Lower leg skin (tissue), 4 donors: ENCODE measurements at places on chromosomes 12 and 14.
A peak's percentile ranks its signal among the peaks of the same experiment; 100 is the strongest.

- DNase-seq = no peak
Observed at GRCh38 chr14:59026081-59026480, 162.4 kb upstream of the DAAM1 start.

- peak; percentile 43 for DNase-seq
Observed at GRCh38 chr12:110940933-110941332, 20.6 kb upstream of the MYL2 start.

DNA sequence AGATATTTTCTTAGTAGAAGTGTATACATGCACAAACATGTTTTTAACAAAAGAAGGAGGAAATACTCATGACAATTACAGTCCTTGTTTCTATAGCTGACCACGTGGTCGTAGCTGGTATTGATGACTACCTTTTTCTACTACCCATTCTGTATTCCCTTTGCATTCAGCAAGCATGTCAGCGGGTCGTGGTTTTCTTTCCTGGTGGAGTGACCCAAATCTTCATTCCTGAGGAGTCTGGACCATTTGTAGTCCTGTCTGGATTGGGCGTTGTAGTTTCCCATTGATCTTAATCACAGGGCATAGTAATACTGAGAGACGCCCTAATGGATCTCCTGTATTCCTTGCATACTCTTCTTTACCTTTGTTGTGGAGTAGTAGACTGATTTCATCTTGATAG, 472.1 kb upstream of the RGS6 start:
- no peak for DNase-seq

- DNase-seq = no peak
Observed at GRCh38 chr14:64726585-64726890, 22.3 kb downstream of the PLEKHG3 start.

- DNase-seq = peak; percentile 60
Observed at GRCh38 chr14:55446127-55446736, 5.8 kb upstream of the TBPL2 start.

- DNase-seq = no peak
Observed at GRCh38 chr12:109449845-109450532, 27.1 kb downstream of the KCTD10 start.

GRCh38 chr12:5882511-5883190, 62.4 kb downstream of the ANO2 start:
- DNase-seq = no peak

DNA sequence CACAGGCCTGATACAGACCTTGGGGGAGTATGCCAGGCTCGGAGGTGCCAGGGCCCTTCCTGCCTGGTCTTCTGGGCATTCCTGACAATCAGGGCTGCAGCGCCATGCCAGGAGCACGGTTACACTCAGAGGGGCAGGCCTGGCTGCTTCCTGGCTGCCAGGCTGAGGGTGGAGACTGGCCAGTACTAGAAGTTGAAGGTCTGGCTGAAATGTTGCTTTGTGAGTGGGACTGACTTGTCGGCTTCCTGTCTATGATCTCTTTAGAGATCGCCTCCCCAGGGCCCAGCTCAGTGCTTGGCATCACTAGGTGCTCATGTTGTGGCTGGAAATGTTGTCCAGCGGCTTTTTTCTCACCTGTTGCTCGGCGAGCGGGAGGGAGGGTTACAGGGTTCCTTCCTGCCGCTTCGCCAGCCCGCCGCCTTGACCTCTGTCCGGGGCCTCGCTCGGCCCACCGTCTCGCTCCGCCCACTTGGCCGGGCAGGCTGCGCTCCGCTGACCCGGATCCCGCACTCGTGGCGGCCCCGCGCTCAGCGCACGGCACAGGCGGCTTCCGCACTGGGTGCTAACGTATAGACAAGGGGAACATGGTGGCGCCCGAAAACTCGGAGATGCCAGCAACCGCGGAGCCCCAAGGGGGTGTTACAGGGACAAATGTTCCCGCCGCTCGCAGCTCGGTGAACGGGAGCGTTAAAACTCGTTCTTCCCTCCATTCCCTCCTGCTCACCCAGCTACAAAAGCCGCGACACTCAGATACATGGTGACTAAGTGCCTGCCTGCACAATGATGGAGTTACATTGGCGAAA, 32.6 kb downstream of the PAPLN start:
- no peak for DNase-seq

DNA sequence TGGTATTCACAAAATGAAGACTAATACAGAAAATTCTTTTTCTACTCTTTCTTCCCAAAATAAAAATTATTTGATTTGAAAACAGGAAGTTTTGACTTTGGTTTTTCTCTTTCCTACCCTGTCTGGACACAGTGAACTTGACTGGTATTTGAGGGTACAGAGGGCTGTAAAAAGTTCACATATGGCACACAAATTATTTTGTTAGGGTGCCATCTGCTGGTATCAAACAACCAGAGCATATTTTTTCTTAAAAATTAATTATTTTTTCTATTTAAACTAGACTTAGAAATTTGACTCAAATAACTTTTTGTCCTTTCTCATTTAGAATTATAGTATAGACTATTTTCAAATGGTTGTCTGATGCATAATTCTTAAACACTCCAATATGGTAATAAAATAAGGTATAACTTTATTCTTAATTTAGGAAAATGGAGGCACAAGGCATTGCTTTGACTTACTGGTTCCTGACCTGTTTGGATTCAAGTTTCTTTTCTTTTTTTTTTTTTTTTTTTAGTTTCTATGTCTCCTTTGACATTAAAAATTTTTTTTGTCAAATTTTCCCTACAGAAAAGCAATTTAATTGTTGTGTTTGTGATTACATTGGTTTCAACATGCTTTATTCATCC, 390.6 kb downstream of the PRKD1 start:
- no peak for DNase-seq

DNA sequence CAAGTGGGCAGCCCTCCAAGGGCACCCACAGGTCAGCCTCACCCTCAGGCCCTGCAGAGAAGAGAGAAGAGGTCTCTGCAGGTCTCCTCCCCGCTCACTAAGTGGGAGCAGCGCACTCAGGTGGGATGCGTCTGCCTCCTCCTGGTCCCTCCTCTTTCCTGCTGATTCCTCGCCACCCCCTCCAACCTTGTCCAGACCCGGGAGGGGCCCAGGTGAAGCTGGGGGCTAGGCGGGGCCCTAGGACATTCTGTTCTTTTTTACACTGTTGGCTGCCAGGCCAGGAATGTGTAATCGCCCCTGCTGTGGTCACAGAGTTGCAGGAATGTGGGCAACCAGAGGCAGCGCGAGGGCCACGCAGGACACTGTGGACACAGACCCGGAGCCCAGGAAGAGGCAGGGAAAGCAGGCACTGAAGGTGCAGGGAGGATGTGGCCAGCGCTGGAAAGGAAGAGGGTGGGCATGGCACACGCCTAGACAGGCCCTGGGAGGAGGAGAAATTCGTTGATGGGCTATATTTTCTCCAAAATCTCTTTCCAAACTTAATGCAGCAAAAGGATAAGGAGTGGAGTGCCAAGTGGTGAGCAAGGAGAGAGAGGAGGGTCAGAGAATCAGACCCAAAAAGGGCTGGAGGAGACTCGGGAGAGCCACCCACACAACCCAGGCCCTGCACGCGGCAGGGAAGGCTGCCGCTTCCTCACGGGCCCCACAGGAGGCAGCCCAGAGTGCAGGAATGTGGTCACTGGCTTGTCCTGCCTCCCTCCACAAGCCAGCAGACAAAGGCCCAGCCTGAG, 911 bp upstream of the SCNN1A start:
- peak; percentile 91 for DNase-seq

GRCh38 chr12:54036620-54037359, 3.9 kb downstream of the HOXC5 start:
- no peak for DNase-seq

- peak; percentile 78 for DNase-seq
Observed at GRCh38 chr12:53065975-53066931, 12.9 kb downstream of the SPRYD3 start.

DNA sequence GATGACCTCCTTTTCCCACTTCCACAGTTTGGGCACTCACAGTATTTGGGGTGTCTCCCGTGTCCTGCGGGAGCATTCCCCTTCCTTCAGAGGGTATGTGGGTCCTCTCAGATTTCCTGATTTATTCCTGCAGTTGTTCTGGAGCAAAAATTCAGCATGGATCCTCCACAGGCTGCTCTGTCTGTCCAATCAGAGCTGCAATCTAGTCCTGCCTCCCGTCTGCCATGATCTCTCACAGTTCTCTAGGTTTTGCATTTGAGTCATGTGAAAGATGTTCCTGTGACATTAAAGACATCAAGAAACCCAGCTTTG, 435.9 kb downstream of the TMTC2 start:
- DNase-seq = no peak

DNA sequence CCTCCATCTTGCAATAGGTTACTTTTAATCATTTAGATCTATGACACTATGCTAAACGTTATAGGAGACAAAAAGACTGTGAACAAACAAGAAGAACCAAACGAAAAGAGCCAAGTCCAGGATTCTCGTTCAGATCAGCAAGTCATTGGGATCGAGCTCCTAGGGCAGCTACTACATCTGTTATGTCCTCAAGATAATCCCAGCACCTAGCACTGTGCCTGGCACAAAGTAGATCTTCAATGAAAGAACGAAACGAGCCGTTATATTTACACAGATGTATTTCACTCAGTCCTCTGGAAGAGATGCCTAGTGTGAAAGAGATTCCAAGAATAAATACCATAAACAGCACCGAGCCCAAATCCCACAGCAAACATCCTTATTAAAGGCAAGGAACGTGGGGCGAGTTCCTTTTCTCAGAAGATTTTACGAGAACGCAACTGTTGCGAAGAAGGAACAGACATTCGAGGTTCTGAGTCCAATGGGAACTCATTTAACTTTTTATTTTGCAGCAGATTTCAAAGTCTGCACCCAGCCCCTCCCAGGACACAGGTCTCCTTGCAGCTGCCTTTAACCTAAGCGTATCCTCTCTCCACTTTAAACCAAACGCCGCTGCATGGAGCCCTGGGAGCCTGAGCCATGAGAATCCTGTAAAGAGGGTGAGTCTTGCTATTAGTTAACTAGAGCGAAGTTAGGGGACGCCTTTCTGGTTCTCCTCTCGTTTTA, 544 bp upstream of the TDP1 start:
- DNase-seq = no peak

- DNase-seq = no peak
Observed at GRCh38 chr12:113601656-113602263, 130.1 kb upstream of the LHX5 start.

DNA sequence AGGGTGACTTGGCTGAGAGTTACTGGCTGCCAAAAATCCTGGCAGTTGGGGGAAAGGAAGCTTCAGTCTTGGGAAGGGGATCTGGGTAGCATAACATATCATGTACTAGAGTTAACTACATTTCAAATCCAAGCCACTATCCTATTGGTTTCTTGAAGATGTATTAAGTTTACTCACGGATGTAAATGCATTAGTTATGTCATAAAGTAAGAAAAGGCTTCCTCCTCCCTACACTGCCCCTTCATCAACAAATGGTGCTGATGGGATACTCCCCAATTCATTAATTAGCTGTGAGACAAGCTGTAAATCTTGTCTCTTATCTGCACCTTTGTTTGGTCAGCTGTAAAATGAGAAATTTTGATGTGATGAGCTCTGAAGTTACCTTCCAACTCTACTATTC, 150.1 kb upstream of the SOX5 start:
- no peak for DNase-seq

DNA sequence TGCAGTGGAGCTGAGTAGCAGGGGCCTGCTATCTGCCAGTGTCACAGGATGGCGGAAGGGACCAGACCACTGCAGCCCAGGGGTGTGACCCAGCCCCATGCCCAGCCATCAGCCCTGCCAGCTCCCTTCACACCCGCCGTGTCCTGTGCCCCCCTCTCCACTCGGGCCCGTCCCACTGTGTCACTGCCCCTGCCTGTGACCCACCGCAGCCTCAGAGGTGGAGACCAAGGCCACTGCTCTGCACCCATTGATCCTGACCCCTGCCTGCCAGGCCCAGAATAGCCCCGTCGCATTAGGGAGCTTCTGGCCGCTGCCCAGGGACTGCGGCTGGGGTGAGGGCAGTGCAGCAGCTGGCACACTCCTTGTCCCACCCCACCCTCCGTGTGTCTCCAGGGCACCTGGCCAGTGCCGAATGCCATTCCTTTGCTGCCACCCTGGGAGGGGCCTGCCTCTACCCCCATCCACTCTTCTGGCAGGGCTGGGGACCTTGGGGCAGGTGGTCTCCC, 2.1 kb upstream of the CRIP2 start:
- DNase-seq = no peak

DNA sequence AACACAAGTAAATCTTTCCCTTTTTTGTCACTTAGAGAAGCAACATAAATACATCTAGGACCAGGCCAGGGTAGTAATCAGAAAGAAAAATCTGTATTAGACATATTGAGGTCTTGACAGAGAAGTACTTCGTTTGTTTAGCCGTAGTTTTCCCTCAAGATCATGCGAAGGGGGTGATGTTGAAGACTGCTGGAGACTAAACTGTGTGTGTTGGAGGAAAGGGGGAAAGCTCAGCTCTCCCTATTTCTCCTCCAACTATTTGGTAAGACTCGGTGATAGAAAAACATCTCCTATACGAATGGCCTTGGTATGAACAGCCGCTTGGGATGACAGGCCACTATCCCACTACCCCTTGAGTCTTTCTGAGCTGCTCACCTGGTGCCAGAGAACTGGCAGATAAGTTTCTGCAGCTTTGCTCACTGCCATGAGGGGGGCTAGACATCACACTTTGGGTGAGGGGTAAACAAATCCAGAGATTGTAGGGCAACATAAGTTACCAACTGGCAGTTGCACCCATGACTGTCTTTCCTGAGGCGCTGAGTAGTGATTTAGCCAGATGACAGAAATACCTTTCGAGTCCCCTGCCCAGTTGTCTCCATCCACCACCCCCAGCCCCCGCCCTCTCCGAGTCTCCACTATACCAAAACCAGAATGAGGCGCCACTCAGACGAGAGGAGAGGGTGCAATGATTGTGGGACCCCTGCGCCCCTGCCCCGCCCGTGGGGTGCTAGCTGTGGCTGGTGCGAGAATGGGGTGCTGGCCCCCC, 685 bp downstream of the VAMP1 start:
- DNase-seq = no peak

DNA sequence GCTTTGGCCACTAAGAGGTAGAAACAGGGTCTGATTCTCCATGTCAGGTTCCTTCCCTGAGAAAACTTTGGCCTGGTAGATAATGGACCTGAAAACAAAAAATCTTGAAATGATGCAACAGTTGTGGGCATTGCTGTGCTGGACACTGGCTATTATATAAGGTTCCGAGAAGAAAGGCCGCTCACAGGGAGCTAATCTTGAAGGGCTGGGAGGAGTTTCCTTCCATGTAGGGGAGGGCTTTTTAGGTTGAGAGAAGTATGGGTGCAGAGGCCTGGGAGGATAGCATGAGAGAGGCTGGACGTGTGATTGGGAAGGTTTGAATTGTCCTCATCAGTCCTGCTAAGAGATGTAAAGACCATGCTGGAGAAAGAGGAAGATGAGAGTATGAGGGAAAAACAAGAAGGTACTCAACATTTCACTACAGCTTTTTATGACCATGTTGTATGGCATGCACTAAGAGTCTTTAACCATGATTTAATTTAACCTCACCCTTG, 11.6 kb downstream of the LRRK2 start:
- no peak for DNase-seq
